A549 treated with RU486 at 1 μM for 4 hours (cell line): ENCODE measurements at places on chromosomes 3 and 15. TPM values are rescaled to one million over a fixed set of nuclear protein-coding genes. Genes with fewer than 3 reads are reported as not detected.

ZBED2 gene
- 0.13 to 0.43 TPM (median 0.35 TPM) in 5 replicates for total RNA-seq

ARGFX gene
- not detected in 5 replicates for total RNA-seq

MYRIP gene
- total RNA-seq = not detected in 5 replicates

ALDH1A3 gene
- total RNA-seq = 15.6 to 26.0 TPM (median 18.8 TPM) in 5 replicates

KNL1 gene
- total RNA-seq = 4.4 to 8.1 TPM (median 7.0 TPM) in 5 replicates

SEMA6D gene
- total RNA-seq = not detected in 5 replicates

SLC6A1 gene
- not detected in 5 replicates for total RNA-seq

SPESP1 gene
- total RNA-seq = not detected in 5 replicates
